NCI-H226 (cell line): ENCODE measurements at places on chromosomes 5 and 9.

DNA sequence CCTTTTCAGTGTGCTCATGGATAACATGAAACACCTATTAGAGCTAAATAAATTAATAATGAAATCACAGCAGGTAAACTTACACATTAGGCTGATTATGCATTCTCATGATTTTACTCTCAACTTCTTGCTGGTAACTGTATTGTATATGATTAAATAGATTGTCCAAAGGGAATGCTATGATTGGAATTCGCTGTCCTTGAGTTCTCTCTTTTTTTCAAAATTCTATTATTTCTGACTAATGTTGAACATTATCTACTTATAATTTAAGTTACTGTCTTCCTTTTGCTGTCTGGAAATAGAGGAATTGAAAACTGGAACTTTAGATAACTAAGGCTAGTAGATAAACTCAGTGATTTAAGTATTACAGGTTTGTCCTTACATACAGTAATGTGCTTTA lies 13.1 kb downstream of the CENPH start:
- no peak for DNase-seq

- peak; percentile 74 for DNase-seq
These were observed 37.9 kb downstream of the GLRA1 start for GRCh38 chr5:151886546-151887275.

DNA sequence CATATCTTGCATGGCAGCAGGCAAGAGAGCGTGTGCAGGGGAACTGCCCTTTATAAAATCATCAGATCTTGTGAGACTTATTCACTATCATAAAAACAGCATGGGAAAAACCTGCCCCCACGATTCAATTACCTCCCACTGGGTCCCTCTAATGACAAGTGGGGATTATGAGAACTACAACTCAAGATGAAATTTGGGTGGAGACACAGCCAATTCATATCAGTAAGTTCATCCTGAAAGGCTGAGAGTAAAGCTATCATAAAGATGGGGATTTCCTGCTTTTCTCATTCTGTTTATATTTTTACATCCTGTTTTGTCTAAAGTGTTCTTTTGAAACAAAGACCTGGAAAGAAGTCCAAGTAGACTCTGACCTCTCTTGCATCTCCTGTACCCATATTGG lies 28.9 kb upstream of the IL33 start:
- no peak for DNase-seq

GRCh38 chr5:123035918-123036390 lies 571 bp downstream of the PPIC start:
- DNase-seq: peak; percentile 36

- peak; percentile 8 for DNase-seq
These were observed 97.5 kb downstream of the COL5A1 start for GRCh38 chr9:134738869-134739659.

- DNase-seq: no peak
These were observed 259.8 kb downstream of the NDUFS4 start for GRCh38 chr5:53820119-53820801.

- no peak for DNase-seq
These were observed 22.2 kb downstream of the MROH2B start for GRCh38 chr5:41048986-41049385.

- no peak for DNase-seq
These were observed 127.8 kb upstream of the GPR151 start for GRCh38 chr5:146643776-146644175.
